ENCODE measurements at places on chromosomes 13 and 19.

- no peak for DNase-seq
Measured at GRCh38 chr13:98741741-98742435, 10.6 kb downstream of the SLC15A1 start.

DNA sequence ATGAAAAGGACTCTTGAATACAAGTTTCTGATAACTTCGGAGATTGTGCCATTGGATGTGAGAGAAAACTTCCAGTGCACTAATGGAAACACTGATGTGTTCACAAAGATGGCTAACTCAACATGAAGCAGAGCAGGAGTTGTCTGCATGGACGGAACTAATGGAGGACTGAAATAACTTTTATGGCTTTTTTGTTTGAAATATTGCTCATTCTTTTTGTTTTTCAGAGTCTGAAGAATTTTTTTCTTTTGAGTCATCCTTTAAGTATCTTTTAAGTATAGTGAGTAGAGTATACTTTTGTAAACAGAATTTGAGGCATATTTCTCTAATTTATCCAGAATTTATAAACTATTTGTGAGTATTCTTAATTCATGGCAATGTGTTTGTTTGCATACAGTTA lies 25.7 kb downstream of the CRYL1 start:
- DNase-seq: no peak

- no peak for DNase-seq
Measured at GRCh38 chr13:42420304-42420703, 148.4 kb downstream of the AKAP11 start.

GRCh38 chr19:11238781-11239376 lies 540 bp upstream of the ANGPTL8 start:
- DNase-seq: no peak

- DNase-seq: no peak
Measured at GRCh38 chr13:39897636-39898035, 242.2 kb downstream of the COG6 start.

GRCh38 chr13:113804017-113804702 lies 45.1 kb downstream of the TMEM255B start:
- no peak for DNase-seq

DNA sequence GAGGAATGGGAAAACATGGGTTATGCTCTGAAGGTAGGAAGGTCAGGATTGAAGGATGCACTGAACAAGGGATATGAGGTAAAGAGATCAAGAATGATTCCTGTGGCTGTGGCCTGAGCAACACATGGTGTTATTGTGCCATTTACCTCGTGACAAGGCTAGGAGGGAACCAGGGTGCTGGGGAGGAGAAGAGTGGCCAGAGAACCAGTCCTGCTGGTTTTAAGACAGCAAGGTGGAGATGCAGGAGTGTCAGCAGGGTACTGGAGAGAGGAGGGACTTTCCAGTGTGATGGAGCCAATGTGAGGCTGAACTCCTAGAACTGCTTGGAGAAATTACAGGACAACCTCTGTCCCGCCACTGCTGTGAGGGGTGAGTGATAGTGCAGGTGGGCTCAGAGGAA lies 282.4 kb downstream of the MYO16 start:
- no peak for DNase-seq

- no peak for DNase-seq
Measured at GRCh38 chr13:48539550-48539949, 6.7 kb upstream of the RCBTB2 start.

GRCh38 chr19:2740314-2740656 lies 468 bp upstream of the SLC39A3 start:
- DNase-seq: no peak

DNA sequence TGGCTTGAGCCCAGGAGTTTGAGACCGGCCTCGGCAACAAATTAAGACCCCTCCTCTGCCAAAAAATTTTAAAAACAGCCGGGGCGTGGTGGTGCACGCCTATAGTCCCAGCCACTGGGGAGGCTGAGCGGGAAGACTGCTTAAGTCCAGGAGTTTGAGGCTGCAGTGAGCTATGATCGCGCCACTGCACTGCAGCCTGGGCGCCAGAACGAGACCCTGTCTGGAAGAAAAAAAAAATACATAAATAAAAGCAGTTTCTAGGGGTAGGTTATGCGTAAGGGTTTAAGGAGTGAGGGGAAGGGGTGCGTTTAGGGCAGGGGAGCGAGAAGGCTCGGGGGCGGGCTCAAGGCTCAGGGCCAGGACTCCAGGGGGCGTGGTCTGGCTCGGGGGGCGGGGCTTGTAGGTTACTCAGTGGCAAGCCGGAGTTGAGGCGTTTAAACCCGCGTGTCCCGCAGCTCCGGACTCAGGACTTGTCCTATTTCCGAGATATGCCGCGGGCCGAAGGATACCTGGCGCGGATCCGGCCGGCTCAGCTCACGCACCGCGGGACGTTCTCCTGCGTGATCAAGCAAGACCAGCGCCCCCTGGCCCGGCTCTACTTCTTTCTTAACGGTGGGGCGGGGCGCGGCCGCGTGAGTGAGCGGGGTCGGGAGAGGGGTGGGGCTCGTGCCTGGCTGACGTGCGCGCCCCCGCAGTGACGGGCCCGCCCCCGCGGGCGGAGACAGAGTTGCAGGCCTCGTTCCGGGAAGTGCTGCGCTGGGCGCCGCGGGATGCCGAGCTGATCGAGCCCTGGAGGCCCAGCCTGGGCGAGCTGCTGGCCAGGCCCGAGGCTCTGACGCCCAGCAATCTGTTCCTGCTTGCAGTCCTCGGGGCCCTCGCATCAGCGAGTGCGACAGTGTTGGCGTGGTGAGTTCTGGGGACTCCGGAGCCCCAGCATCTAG lies 10.7 kb downstream of the SPACA6 start:
- DNase-seq: peak; percentile 88

- peak; percentile 45 for DNase-seq
Measured at GRCh38 chr19:31718898-31719297, 369.7 kb upstream of the TSHZ3 start.

GRCh38 chr13:112696869-112697465 lies 7.1 kb downstream of the ATP11A start:
- no peak for DNase-seq

GRCh38 chr19:2230807-2231533 lies 5.2 kb downstream of the PLEKHJ1 start:
- no peak for DNase-seq

DNA sequence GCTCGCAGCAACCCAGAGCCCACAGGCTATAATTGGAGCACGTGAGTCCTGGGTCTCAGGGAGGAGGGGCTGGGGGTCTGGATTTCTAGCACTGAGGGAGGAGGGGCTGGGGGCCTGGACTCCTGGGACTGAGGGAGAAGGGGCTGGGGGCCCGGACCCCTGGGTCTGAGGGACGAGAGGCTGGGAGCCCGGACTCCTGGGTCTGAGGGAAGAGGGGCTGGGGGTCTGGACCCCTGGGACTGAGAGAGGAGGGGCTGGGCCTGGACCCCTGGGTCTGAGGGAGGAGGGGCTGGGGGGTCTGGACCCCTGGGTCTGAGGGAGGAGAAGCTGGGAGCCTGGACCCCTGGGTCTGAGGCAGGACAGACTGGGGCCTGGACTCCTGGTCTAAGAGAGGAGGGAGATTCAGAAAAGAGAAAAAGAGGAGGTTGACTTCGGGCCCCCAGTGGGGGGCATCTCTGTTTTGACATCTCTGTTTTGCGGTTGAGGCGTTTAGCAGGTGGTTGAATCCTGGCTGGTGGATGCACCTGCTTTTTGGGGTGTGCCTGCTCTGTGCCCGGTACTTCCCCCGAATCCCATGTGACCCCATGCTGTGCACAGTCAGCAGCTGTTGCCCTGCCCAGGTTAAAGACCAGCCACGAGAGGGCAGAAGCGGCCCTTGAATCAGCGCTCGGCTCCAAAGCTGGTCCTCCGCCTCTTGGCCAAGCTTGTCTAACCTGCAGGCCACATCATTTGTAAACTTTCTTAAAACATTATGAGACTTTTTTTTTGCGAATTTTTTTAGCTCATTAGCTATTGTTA lies 10.5 kb downstream of the PVR start:
- peak; percentile 57 for DNase-seq

DNA sequence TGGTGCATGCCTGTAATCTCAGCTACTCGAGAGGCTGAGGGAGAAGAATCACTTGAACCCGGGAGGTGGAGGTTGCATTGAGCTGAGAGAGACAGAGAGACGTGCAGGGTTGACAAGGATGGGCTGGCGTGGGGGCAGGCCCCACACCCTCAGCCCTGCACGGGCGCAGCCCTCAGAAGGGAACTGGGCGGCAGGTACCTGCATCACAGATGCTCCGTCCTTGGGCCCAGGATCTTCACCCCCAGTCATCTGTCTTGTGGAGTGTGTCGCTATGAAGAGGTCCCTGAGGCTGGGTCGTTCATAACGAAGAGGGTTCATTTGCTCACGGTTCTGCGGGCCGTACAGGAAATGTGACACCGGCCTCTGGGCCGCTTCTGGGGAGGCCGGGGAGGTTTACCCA lies 20.3 kb downstream of the C2CD4C start:
- DNase-seq: no peak

DNA sequence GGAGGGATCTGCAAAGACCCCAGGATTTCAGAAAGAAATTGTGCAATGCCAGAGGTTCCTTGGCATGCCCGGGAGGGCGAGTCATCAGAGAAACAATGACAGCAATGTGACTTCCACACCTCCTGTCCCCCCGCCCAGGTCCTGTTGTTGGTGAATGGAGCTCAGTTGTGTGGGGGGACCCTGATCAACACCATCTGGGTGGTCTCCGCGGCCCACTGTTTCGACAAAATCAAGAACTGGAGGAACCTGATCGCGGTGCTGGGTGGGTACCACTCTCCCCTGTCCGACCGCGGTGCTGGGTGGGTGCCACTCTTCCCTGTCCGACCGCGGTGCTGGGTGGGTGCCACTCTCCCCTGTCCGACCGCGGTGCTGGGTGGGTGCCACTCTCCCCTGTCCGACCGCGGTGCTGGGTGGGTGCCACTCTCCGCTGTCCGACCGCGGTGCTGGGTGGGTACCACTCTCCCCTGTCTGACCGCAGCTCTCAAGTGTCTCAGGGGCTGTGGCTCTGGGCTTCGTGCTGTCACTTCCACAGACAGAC lies 5.2 kb upstream of the F10 start:
- DNase-seq: no peak

GRCh38 chr13:110617321-110618072 lies 2.2 kb downstream of the NAXD start:
- peak; percentile 82 for DNase-seq

- DNase-seq: peak; percentile 6
Measured at GRCh38 chr13:109131698-109132257, 502.4 kb downstream of the MYO16 start.

DNA sequence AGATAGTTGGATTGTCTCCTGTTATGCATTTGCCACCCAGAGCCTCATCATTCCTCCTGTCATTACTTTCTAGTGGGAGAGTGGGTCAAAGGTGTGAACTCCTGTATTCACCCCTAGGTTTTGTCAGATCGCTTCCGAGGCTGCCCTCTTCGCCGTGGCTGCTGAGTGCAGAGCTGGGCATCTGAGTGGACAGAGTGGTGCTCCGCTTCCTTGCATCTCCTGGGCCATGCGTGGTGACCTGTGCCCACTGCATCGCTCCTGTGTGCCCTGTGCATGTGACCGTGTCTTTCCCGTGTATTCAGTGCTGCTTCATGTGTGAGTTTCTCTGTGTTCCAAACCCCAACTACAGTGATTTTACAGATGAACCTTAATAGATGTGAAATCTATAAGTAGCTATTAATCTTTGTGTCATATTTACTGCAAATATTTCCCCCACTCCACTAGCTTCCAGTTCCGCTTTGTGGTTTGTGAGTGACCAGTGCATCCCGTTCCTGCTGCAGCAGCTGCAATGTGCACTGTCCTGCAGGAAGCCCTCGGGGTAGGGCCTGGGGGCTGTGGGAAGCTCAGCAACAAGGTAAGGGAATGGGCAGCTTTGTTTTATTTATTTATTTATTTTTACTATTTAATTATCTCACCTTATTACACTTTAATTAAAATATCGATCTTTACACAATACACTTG lies 53.1 kb downstream of the C13orf46 start:
- DNase-seq: no peak

- peak; percentile 33 for DNase-seq
Measured at GRCh38 chr19:50607874-50608785, 31.6 kb downstream of the SYT3 start.

- DNase-seq: no peak
Measured at GRCh38 chr19:5228932-5229777, 111.5 kb downstream of the PTPRS start.

- DNase-seq: no peak
Measured at GRCh38 chr19:2089001-2089711, 7.0 kb downstream of the MOB3A start.

DNA sequence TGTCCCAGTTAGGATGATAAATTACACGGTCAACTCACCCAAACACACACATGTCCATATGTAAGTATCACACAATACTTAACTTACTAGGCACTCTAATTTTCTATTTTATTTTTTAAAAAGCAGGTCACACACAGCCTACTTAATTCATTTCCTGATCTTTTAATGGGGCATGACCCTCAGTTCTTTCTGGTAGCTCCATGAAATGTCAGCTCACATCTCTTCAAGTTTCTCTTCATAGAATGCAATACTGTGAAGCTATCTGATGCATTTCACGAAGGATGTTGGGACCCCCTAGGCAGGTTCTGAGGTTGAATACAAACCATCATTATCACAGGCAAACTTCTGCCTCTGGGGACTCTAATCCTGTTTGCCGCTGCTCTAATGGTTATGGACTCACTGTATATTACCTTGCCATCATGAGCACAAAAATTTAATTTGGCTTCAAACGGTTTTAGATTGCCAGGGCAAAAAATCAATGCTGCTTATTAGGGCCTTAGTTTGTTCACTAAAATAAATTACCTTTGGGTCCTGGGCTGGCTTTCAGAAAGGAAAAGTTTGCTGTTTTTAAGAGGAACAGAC lies 16.1 kb upstream of the DHRS12 start:
- DNase-seq: no peak

DNA sequence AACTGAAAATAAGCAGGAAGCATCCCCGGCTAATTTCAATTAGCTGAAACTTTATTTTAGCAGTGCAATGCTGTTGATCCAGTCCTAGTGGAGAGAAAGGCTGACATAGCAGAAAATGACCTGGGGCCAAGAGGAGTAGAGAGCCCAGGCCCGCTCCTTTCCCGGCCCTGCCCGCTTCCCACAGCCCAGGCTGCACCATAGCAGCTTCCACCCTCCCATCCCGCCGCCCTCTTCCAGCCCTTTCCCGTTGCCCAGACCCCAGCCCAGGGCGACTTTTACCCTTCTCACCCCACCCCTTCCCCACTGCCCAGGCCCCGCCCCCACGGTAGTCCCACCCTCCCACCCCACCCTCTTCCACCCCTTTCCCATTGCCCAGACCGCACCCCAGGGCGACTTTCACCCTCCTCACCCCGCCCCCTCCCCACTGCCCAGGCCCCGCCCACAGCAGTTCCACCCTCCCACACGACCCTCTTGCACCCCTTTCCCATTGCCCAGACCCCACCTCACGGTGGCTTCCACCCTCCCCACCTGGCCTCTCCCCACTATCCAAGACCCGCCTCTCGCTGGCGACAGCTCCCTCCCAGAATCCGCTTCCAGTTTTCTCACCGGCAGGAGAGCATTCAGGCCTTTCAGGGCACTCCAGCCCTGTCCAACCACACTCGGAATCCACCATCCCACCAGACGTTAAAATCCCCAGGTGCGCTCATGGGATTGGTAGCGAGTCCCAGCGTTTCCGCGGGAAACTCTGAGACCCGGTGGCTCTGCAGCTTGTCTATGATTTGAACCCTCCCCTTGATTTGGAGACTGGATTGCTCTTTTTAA lies 8.3 kb downstream of the ZNF160 start:
- no peak for DNase-seq

All from fibroblast of the aortic adventitia (primary cell).